ENCODE measurements at places on chromosomes 5 and 9. TPM values are rescaled to one million over a fixed set of nuclear protein-coding genes. Genes with fewer than 3 reads are reported as not detected.
A peak's percentile ranks its signal among the peaks of the same experiment; 100 is the strongest.

DNA sequence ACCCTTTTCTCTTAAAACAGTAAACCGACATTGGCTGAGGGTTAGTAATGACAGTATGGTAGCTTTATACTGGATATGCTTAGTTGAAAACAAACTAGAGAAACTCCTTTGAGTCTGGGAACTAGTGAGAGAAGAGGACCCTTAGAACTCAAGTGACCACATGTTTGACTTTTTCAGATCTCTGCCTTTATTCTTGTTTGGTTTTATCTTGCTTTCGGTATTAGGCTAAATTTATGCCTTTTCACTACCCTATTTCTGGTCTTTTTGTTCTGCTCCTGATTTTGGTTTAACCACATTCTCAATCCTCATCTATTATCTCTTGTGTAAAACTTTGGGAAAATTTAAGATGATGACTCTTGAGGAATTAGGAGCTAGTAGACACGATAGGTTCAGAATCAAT, 11.0 kb downstream of the SNAPC3 start:
- DNase-seq, result no peak

GRCh38 chr5:102536323-102536928, 37.6 kb upstream of the SLCO6A1 start:
- peak; percentile 21 for DNase-seq

DNA sequence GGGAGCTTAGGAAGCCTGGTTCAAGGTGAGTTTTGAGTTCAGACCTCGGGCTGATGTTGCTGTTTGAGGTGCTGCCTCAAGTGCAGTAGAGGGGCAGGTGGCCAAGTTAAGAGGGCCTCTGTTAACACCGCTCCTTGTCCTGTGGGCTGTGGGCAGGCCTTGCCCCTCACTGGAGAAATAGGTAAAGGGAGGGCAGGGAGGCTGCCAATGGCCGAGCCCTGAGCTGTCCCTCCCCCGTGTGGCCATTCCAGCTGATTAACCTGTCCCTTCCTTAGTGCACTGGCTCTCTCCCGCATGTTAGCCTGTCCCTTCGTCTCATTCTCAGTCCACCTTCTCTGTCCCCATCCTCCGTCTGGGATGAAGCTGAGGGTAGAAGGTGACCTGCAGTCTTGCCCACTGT, 21.4 kb downstream of the CNTFR start:
- no peak for DNase-seq

GRCh38 chr5:10469253-10470050, 27.8 kb downstream of the ROPN1L start:
- no peak for DNase-seq

DNA sequence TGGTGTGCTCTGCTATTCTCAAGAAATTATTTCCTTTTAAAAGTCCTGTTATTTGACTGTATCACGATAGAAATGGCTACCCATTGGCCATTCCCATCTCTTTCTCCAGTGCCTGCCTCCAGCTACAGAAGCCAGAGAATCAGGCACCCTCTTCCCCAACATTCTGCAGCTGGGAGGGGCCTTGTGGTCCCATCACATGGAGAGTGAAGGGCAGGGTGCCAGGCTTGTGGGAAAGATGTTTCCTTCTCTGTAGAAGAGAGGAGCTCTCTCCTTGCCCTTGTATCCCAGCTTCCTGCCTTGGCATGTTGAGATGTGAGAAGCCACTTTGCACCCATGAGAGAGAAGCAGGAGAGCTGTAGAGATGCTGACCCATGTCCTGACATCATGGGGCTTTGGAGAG, 465.0 kb downstream of the MTRR start:
- DNase-seq, result no peak

- DNase-seq, result no peak
Measured at GRCh38 chr9:87502391-87503221, 4.9 kb downstream of the DAPK1 start.

DNA sequence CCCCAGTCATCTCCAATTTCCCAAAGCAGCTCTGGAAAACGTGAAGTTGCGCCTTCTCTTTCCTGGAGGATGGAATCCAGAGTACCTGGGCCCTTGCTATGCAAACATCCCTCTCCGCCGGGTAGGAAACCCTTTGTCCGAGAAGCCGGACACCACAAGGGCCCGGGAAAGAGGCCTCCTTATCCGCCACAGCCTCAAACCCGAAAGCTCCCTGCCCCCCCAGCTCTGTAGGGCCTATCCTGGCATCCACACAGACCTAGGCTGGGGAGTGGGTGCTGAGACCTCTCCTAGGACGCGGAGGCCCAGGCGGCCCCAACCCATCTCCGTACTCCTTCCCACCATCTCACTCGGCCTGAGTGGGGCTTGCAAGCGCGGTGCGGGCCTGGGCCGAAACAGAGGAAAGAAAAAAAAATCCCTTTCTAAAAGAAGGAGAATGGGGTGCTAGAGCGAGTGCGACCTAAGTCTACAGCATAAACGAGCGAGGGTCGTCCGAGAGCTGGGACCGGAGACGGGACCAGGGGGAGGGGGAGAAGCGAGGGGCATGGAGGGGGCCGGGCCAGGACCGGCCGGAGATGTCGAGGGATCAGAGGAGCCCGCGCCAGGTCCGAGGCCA, 624 bp downstream of the FBXW11 start:
- peak; percentile 33 for DNase-seq

GRCh38 chr5:48192-48591, 43.8 kb upstream of the PLEKHG4B start:
- no peak for DNase-seq

DNA sequence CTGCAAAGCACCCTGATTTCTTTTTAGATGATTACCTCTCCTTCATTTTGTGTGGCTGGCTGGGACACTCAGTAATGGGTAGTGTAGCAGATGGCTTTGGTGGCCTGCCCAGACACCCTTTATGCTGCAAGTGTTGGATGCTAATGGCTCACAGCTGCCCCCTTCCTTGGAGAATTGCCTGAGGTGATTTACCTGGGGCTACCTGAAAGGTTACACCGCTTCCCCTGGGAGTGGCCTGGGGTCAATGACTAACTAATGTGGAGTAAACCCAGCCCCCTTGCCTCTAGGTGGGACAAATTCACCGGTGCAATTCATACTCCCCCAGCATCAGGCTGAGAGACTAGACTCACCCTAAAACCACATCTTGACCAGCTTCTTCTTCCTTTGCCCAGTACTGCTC, 23.5 kb upstream of the HAND1 start:
- DNase-seq, result no peak

- DNase-seq, result no peak
Measured at GRCh38 chr5:132281856-132282614, 12.2 kb upstream of the SLC22A4 start.

The GABRG2 gene
- total RNA-seq, result not detected

The PCDHB7 gene
- total RNA-seq, result not detected

The SURF4 gene
- 333 TPM for total RNA-seq

The IDNK gene
- total RNA-seq, result 3.8 TPM

The LHX2 gene
- total RNA-seq, result 31.6 TPM

The SLC6A19 gene
- 1.0 TPM for total RNA-seq

The SLC9A3 gene
- 3.6 TPM for total RNA-seq

The WWC1 gene
- 46.3 TPM for total RNA-seq
